AG08396 (cell line): ENCODE measurements at places on chromosomes 2 and 18.

DNA sequence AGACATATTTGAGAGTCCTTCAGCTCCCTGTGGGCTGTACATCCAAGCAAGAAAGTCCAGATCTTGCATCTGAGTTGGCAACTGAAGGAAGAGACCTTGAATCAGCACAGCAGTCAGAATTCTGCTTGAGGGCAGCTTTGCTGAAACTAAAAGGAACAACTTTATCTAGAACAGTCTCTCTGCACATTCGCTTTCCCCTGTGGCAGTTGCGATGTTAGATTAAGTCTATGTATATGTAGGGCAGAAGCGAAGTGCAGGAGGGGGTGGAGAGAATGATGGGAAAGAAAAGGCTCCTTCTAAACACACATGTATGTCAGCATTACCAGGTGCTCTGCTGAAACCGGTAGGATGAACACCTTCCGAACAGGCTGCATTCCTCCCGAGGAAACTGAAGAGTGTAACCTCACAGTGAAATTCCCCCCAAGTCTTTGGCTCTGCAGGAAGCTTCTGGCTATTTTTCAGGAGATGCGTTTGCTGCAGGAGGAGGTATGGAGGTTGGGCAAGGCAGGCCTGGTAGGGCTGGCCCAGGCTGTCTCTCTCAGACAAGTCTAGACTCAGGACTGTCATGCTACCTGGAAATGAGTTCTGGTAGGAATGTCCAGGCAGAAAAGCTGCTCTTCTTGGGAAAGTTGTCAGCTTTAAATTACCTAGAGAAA lies 70.0 kb upstream of the ATL2 start:
- DNase-seq, result no peak

GRCh38 chr2:176814740-176815367 lies 397.7 kb upstream of the HNRNPA3 start:
- peak; percentile 17 for DNase-seq

DNA sequence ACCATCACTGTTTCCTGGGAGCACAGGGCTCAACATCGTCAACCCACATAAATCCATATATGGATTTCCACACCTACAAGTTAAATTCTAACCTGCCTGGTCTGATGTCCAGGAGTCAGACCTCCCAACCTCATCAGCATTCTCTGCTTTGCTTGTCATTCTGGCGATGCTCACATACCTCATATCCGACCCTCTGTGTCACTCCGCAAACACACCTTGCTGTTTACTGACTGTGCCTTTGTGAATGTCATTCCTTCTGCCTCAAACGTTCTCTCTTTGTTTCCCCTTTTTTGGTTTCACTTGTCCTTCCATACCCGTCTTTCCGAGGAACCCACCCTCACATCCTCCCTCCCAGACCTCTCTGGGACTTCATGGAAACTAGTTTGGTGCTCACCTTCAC lies 187.1 kb downstream of the ACTR3 start:
- DNase-seq, result no peak

DNA sequence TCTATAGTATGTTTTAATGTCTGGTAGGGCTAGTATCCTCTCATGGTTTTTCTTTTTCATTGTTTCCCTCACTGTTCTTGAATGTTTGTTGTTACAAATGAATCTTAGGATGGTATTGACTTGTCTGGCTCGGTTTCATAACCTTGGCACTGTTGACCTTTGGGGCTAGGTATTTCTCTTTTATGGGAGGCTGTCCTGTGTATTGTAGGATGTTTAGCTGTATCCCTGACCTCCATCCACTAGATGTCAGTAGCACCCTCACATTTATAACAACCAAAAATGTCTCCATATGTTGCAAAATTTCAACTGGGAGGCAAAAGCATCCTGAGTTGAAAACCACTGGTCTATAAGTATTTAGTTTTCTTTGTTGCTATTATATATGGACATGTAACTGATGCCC lies 7.0 kb upstream of the AOX1 start:
- no peak for DNase-seq

DNA sequence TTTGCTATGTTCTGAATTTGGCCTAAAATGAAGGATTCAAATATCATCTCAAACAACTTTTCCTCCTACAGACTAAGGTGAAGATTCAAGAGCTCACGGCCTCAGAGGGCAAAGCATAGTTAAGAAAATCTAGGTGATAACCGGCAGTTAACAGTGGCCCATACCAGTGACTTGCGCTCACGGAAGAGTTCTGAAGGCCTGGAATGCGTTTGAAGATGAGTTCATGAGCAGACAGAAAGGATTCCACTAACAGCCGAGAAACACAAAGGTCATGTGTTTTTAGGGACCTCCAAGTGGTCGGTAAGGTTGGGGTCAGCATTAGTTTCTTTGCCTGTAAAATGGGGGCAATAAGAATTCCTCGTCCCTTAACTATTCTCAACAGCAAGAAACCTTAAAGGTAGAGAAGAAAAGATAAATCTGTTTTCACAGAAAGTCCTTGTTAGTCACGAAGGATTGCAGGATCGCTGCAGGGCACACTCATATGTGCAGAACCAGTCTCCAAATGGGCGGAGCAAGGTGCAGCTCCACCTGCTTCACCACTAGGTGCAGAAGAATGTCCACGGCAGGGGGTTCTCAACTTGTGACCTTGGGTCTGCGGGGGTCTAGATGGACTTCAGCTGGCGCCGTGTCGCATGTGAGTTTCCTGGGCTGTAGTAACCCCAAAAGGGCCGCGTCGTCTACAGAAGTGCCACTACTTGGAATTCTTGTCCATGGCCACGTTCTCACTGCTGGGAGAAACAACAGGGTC lies 708 bp upstream of the RPIA start:
- peak; percentile 15 for DNase-seq

DNA sequence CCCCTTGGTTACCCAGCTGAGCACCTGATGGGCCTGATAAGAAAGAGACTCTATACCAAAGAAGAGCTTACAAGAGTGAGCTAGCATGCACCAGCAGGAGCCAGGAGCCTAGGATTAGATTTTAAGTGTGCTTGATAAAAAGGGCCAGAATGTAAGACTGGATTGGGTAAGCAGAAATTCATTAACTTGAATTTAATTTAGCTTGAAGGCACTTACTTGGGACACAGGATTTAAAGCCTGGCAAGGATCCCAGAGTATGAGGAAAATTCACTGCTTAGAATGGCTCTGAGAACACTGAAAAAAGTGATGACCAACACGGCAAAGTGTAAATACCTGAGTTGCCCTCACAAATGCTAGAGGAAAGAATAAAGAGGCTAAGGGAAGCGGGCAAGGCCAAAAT lies 91.3 kb upstream of the RBBP8 start:
- no peak for DNase-seq

DNA sequence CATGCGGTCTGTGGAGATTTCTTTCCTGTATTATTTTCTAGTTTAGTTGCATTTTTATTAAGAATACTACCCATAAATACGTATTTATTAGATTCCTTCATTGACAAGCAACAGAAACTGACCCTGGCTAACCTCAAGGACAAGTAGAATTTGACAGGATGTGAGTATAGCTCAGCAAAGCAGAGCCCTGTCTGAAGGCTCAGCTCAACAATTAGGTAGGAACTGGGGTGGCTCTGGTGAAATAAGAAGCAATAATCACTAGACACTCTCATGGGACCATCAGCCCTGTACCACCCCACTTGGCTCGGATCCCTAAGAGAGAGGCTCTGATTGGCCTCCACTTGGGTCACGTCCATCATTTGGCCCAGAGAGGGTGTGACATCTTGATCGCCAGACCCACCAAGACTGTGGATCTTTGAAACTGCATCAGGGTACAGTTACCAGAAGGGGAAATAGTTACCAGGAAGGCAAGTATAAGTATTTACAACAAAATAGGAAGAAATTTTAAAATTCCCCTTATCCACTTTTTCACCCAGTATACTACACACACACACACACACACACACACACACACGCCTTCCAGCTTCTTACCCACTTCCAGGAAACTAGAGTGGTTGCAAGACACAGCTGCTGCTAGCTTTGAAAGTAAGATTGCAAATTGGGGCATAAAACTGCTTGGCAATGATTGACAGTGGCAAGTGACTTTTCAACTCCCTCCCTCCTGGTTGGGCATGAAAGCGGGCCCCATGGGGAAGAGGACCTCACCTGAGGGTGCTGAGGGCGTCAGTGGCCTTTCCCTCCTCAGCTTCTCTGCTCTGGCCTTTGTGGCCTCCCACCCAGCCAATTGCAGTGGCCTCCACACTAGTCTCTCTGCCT lies 41.8 kb downstream of the KCTD18 start:
- no peak for DNase-seq

- DNase-seq, result no peak
Measured at GRCh38 chr18:9765501-9765900, 57.4 kb downstream of the RAB31 start.
